ENCODE measurements at places on chromosomes 11 and 22. TPM values are rescaled to one million over a fixed set of nuclear protein-coding genes. Genes with fewer than 3 reads are reported as not detected.

C11orf52 gene
- not detected for total RNA-seq

OR8K1 gene
- total RNA-seq, result not detected

SPDYC gene
- total RNA-seq, result not detected

RIMBP3B gene
- total RNA-seq, result not detected

MMP3 gene
- not detected for total RNA-seq

SLC36A4 gene
- total RNA-seq, result 10.5 TPM

OTOG gene
- not detected for total RNA-seq

BACE1 gene
- 6.9 TPM for total RNA-seq

NNMT gene
- not detected for total RNA-seq

C22orf42 gene
- not detected for total RNA-seq

TNNT3 gene
- 19.4 TPM for total RNA-seq

ARHGEF17 gene
- total RNA-seq, result 0.47 TPM

KRTAP5-9 gene
- 0.35 TPM for total RNA-seq

PDGFB gene
- 1.7 TPM for total RNA-seq

FAM111B gene
- total RNA-seq, result 3.3 TPM

CYTH4 gene
- 153 TPM for total RNA-seq

TRIM34 gene
- 9.8 TPM for total RNA-seq
